Caki2 (cell line): ENCODE measurements at places on chromosomes 12 and 14. TPM values are rescaled to one million over a fixed set of nuclear protein-coding genes. Genes with fewer than 3 reads are reported as not detected.

ST8SIA1 gene
- not detected in 2 replicates for total RNA-seq

NEUROD4 gene
- not detected in 2 replicates for total RNA-seq

NTS gene
- not detected in 2 replicates for total RNA-seq

ZC2HC1C gene
- total RNA-seq, result 6.5 and 15.6 TPM in 2 replicates

EIF2S3B gene
- 0.12 and 0.14 TPM in 2 replicates for total RNA-seq
